ENCODE measurements at places on chromosomes 12 and 14. TPM values are rescaled to one million over a fixed set of nuclear protein-coding genes. Genes with fewer than 3 reads are reported as not detected.

C12orf43 gene
- 8.0 TPM for total RNA-seq

SOAT2 gene
- total RNA-seq: 0.25 TPM

NUP107 gene
- 12.4 TPM for total RNA-seq

KIAA0586 gene
- total RNA-seq: 5.6 TPM

All from left lobe of liver (tissue), 2 donors.